ENCODE measurements at places on chromosomes 16 and 17.

- DNase-seq: no peak
These were observed 12.3 kb downstream of the XYLT2 start for GRCh38 chr17:50358177-50358576.

DNA sequence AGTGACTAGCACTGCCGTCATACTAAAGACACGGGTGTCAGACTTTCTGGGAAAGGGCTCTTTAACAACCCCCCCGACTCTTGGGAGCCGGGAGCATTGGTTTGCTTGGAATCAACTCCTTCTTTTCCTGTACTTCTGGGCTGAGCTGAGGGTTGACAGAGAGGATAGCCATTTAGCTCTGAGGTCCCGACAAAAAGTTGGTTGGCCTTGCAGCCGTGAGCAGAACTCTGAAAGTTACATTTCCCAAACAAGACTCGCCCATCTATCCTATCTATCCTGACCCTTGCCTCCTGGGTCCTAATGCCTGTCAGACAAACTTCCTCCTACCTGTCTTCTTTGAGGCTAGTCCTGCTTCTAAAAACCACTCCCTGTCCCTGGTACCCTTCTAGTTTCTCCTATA lies 460.8 kb upstream of the TOM1L1 start:
- DNase-seq: no peak

DNA sequence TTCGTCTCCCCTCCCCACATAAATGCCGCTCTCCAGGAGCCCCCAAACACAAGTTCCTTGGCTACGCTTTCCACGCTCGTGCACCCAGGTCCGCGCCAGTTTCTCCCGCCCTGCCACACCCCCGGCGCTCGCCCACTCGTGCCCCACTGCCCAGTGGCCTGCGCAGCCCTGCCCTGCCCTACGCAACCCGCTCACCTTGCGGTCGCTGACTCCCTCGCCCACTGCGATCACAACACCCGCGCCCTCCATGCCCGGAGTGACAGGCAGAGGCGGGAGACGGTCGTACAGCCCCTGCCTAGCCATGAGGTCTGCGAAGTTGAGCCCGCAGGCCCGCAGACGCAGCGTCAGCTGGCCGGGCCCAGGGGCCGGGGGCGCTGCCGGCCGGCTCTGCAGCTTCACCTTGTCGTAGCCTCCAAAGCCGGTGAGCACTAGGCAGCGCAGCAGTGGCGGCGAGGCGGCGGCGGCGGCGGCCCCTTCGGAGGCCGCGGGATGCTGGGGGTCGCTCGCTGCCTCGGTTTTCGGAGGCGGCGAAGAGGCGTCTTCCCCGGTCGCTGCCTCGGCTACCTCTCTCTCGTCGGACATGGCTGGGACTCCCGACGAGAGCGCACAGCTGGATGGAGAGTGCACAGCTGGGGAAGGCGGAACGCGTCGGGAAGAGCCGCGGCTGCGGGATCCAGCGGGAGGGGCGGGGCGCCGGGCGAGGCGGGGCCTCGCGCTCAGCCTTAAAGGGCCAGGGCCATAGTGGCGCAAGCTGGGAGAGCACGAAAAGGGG lies at the start of gene VAT1:
VAT1 (minus strand) TSS at position 645 of the 772 bp plus-strand sequence; CDS start at position 582, 63 bp downstream.
- peak; percentile 68 for DNase-seq

GRCh38 chr17:45221081-45222013 lies at the start of gene FMNL1:
TSS of gene FMNL1 (plus strand) at chr17:45221885. CDS start at chr17:45222125, 240 bp downstream.
- DNase-seq: peak; percentile 74

DNA sequence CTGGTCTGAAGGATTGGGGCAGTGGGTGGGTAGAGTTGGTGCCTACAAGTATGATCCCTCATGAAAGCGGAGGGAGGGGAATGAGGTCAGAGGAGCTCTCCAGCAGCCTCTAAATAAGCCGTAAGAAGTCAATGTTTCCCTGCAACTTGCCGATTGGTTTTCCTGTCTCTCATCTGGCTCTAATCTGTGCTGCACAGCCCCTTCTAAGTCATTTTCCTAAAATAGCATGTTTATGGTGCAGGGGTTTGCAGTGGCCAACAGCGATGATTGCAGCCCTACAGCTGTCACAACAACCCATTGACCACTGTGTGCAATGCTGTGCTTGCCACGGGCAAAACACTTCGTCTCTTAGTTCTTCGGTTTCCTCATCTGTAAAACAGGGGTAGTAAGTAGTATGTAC lies 189.2 kb downstream of the PRKCB start:
- DNase-seq: no peak

- no peak for DNase-seq
These were observed 39.0 kb downstream of the PRKCB start for GRCh38 chr16:23874613-23875294.

DNA sequence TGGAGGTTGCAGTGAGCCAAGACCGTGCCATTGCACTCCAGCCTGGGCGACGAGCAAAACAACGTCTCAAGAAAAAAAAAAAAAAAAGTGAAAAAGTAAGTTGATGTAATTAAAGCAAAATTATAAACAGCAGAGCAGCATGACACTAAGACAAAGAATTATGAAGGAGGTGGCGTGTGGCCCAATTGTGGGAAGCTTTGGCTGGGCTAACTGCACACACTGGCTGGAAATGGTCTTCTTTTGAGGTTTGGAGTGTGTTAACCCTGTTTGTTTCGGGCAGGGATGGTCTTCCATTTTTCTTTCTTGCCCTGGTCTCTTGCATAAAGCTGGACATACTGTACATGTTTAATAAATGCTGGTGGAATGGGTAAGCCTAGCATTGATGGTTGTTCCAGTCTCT lies 54.8 kb downstream of the RAP1GAP2 start:
- no peak for DNase-seq

- no peak for DNase-seq
These were observed 114.5 kb upstream of the METRNL start for GRCh38 chr17:82964851-82965341.

Data from CD4-positive, alpha-beta T cell treated with Interleukin-12 subunit alpha and Interleukin-12 subunit beta, for 1 hour (primary cell).